Cardiac septum (tissue), 1 donor: ENCODE measurements at places on chromosomes 5 and 9.

GRCh38 chr5:1007221-1007680 lies 1.4 kb upstream of the NKD2 start:
- DNase-seq: peak; percentile 53

DNA sequence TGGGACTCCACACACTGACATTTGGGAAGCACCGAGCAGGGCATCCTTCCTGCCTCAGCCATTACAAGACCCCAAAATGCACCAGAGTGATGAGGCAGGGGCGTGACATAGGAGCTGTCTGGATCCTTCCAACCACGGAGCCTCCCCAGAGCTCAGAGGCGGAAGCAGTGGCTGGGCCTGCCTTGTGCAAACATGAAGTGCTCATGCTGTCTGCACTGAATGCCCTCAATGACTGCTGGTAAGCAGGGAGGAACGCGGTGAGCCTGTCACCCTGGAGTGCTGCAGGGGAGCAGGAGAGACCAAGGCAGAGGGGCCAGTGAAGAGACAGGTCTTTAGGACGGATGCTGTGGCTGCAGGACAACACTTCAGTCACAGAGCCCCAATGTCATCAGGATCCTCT lies 60.2 kb upstream of the HRH2 start:
- DNase-seq: no peak

DNA sequence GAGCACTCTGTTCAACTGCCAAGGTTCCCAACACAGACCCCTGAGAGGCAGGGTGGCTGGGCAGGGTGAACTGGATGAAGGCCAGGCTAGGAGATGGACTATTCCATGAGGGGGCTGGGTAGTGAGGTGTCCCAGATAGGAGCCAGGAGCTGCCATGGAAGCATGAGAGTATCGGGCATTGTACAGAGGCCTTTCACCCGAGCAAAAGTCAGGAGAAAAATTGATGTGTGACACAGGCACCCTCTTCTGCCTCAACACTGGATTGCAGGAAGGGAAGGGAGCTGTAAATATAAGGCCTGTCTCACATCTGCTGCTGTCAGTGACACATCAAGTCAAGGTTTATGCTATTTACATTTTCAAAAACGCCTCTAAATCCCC lies 74.6 kb downstream of the UBAP1 start:
- DNase-seq: peak; percentile 84

DNA sequence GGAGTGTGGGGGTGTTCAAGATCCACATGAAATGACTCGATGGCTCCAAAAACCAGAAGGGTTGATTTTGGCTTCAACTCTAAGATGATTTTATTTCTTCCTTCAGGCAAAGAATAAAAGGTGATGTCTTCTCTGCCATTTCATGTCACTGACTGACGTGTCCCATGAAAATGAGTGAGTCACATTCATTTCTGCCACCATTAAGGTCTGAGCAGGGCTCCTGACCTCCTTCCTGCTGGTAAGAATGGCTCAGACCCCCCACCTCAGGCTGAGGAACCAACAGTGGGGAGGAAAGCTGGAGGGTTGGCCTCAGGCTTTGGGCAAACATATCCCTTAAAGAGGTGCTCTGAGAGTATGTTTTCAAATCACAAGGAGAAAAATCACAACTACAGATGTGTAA lies 53.9 kb upstream of the ZNF354A start:
- DNase-seq: peak; percentile 24

GRCh38 chr5:156582193-156582598 lies 255.2 kb downstream of the SGCD start:
- no peak for DNase-seq

DNA sequence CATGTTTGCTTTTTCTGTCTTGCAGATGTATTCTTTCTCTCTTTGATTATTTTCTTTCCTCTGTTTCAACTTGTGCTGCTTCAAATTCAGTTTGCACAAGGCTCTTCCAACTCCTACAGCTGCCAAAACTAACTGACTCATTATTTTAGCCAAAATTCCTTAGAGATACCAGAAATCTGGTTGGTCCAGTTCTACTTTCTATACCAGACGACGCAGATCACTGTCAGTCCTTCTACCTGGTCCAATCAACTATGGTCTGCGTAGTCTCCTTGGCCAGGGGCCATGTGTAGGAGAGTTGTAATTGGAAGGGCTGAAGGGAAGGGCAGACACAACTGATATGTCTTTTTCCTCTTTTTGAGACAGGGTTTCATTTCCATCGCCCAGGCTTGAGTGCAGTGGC lies 51.9 kb upstream of the JAK2 start:
- no peak for DNase-seq

DNA sequence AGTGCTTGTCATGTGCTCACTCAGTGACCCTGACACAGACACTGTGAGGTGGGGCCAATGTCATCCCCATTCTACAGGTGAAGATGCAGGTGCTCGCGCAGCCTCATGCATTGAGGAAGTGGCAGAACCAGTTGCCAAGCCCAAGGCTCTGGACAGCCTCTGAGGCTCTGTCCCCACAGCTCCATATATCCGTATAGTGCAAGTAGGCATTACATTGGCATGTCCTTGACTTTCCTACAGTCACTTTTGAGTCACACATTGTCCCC lies 58.8 kb upstream of the ANGPTL2 start:
- peak; percentile 56 for DNase-seq

GRCh38 chr9:129419382-129419899 lies 201.5 kb downstream of the C9orf50 start:
- no peak for DNase-seq

GRCh38 chr5:147479949-147480348 lies 29.9 kb downstream of the DPYSL3 start:
- no peak for DNase-seq

DNA sequence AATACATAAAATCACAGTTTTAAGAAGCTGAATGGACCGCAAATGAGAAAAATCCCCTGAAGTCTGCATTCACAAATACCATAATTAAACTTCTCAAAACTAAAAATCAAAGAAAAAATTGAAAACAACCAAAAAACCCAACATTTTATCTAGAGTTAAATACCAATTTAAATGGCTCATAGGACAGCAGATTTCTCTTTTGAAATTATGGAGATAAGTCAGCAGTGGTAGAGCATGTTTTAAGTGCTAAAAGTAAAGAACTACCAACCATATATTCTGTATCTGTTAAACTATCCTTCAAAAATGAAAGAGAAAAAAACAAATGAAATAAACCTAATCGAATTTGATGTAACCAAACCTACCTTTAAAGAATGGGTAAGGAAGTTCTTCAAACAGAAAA lies 862.8 kb downstream of the TAF11L14 start:
- DNase-seq: no peak

DNA sequence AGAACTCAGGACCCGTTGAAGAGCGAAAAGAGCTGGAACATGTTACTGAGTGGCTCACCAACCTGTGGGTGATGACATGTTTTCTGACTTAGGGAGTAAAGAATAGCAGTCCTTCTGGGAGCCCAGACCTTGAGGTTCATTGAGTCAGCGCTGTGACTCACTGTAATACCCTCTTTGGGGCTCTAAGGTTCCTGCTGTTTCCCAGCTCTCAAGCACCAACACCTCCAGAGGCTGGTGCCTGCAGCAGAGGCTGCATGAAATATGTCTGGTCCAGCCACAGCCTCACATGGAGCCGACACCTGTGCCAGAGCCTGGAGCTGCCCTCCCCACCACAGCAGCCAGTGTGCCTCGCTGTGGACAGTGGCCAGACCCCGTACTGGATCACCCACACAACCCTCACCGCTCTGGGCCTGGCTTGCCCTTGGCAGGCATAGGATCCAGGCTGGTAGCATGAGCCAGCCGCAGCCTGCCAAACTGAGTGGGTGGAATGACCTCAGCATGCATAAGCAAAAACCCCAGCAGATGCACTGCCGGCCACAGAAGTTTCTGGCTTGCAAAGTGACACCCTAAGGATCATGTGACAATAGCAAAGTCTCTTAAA lies 143.5 kb upstream of the MRPS30 start:
- DNase-seq: no peak

DNA sequence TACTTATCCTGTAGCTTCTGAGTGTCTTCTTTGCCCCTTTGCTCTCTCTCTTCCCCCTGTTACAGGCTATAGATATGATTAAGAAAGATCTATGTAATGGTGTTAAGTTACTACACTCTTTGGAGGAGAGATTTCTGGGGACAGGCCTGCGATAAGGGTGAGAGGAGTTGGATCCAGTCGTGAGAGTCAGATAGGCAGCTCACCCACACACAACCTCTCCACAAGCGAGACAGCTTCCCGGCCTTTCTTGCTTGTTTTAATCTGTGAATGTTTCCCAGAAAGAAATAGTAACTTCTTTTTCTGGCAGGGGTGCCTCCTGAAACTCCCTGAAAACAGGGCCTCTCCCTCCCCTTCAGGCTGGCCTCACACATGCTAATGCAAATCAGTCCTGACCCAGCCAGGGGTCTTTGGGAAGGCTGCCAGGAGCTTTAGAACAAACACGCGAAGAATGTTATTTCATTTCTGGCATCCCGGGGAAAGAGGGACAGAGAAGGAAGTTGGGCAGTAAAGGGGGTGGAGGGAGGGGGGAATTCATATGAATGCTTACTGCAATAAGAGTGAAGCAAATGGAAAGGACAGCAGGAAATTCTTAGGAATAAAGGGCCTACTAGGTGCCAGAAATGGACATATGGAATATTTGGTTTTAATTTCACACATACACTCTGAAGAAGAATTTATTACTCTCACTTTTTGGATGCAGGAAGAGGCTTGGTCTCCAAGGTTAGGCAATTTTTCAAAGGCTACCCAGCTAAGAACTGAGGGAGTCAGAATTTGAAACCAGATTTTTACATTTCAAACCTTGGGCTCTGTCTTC lies 215.8 kb upstream of the TRIM32 start:
- no peak for DNase-seq

DNA sequence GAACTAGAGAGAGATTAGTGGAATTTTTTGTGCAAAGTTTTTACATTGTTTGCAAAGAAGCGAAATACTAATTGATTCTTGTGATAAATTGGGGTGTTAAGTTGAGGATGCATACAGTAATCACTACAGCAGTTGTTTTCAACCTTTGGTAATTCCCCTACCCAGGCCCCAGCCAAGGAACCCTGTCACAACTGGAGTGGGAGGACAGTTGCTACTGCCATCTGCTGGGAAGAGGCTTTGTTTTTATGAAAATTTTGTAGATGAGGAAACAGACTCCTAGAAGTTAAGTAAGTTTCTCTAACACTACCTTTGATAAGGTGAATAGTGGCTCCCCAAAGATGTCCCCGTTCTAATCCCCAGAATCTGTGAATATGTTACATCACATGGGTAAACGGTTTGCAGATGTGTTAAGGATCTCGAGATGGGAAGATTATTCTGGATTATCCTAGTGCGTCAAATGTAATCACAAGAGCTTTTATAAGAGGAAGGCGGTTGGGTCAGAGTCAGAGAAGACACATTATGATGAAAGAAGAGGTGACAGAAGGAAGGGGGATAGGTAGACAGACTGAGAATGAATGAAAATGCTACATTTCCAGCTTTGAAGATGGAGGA lies 34.0 kb upstream of the PPP1R2B start:
- DNase-seq: no peak

GRCh38 chr9:128314697-128315096 lies 7.5 kb downstream of the TRUB2 start:
- no peak for DNase-seq

DNA sequence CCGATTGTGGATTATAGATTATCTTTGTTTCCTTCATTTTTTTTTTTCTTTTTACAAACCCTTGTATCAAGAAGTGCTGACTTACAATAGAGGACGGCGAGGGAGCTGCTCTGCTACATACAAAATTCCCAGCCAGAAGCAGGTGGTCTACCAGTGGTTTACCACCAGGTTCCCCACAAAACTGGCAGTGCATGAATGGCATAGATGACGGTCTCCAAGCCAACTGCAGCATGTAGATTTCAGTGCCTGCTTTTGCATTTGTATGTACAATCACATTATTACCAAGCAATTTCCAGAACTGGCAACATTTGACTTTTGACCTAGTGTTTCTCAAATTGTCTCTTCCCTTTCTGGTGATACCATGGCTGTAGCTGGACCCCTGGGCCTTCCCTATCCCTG lies 84.0 kb downstream of the ACER2 start:
- DNase-seq: no peak

- DNase-seq: no peak
These were observed 334.9 kb upstream of the DAB2 start for GRCh38 chr5:39759701-39760100.

DNA sequence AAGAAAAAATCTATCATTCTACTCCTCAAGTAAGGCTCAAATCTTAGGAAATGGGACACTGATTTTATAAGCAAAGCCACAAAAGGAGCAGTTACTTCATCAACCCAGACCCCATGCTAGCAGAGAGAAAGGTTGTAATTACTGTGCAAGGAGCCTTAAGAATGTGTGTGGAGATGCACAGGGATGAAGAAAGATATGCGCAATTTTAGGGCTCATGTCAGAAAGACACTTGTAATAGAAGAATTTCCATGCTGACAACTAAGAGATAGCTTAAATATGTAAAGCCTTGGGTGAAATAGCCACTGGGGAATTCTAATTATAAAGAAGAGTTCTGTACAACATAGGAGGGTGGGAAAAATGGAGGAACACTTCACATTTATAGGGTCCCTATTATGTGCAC lies 141.8 kb downstream of the CRB2 start:
- no peak for DNase-seq

- no peak for DNase-seq
These were observed 146.1 kb upstream of the TSLP start for GRCh38 chr5:110925398-110925797.

DNA sequence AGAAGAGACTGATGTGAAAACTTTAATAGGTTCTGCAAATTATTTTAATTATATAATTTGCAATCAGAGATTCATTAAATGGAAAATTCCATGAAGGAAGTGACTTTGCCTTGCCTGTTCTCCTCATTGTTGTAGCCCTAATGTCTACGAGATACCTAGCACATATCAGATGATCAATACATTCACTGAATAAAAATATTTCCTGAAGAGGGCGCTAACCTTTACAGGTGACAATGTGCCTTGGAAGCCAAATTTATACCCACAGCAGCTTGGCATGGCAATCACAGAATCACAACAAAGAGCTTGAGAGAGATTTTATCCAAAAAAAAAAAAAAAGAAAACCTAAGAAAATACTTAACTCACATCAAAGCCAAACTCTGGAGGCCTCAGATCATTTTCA lies 17.4 kb downstream of the HAUS6 start:
- DNase-seq: no peak

GRCh38 chr5:68315679-68316271 lies 100.2 kb downstream of the PIK3R1 start:
- DNase-seq: no peak

- DNase-seq: no peak
These were observed at the start of gene ZNF608 for GRCh38 chr5:124745928-124746915. Gene ZNF608 (minus strand): TSS chr5:124746639. CDS start chr5:124744989, 1,650 bp downstream.

DNA sequence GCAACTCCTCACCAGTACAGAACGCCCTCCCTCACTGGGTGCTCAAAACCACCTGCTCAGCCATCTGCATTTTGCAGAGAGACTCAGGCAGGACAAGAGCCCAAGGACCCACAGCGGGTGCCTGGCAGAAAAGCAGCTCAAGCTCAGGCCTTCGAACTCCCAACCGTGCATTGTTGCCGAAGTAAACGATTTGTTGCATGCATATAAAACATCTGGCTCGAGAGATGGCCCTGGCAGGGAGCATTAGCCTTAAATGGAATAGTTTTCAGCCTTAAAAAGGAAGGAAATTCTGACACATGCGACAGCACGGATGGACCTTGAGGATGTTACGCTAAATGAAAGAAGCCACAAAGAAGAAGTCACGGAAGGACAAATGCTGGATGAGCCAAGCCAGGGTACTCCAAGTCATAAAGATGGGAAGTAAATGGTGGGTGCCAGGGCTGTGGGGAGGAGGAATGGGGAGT lies 160.4 kb upstream of the PHYKPL start:
- peak; percentile 73 for DNase-seq

GRCh38 chr5:1107167-1108022 lies 4.5 kb downstream of the SLC12A7 start:
- DNase-seq: no peak

- DNase-seq: no peak
These were observed 129.1 kb downstream of the MACROH2A1 start for GRCh38 chr5:135269931-135270421.

GRCh38 chr5:63101870-63102269 lies 523.3 kb downstream of the LRRC70 start:
- no peak for DNase-seq
